ENCODE measurements at places on chromosomes 1 and 21.

DNA sequence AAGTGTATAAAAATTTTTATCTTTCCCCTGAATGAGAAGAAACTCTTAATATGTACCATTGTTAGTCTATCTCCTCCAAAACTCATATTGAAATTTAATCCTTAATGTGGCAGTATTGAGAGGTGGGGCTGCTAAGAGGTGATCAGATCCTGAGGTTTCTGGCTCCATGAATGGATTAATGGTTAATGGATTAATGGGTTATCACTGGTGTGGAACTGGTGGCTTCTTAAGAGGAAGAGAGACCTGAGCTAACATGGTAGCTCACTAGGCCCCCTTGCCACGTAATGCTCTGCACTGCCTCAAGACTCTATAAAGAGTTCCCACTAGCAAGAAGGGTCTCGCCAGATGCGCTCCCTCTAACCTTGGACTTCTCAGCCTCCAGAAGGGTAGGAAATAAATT is 70.6 kb upstream of the ZBTB18 start:
- DNase-seq: no peak

DNA sequence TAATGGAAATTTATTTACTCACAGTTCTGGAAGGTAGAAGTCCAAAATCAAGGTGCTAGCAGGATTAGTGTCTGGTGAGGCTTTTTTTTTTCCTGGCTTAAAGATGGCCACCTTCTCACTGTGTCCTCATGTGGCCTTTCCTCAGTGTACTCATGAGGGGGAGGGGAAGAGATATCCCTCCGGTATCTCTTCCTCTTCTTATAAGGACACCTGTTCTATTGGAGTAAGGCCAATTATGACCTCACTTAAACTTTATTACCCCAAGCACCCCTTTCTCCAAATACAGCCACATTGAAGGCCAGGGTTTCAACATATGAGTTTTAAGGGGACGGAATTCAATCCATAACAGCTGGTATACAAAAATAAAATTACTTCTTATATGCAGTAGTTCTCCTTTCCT is 203.7 kb upstream of the C1orf87 start:
- no peak for DNase-seq

GRCh38 chr1:11735531-11735853 is 444 bp upstream of the AGTRAP start:
- no peak for DNase-seq

GRCh38 chr1:150142083-150142482 is 7.6 kb upstream of the PLEKHO1 start:
- DNase-seq: no peak

- DNase-seq: no peak
Measured at GRCh38 chr1:66210635-66211244, 323.2 kb upstream of the SGIP1 start.

DNA sequence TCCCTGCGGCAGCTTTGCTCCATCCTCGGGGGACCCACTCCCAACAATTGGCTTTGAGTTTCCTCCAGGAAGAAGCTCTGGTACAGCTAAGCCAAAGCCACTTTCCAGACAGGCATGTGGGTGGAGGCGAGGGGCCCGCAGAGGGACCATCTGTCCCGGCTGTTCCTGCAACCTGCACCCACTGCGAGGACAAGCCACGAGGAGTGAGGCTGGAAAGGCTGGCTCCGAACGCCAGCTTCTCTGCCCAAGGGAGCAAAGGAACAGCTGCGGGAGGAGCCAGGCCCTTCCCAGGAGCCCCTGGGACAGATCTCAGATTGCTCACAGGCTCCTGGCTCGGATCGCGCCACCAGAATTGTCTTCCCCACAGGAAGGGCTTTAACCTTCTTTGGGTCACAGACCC is 28.3 kb upstream of the PEF1 start:
- no peak for DNase-seq

- DNase-seq: no peak
Measured at GRCh38 chr1:1020000-1020404, at the start of gene AGRN. AGRN (plus strand) TSS chr1:1020120; CDS start chr1:1020173, 53 bp downstream.

DNA sequence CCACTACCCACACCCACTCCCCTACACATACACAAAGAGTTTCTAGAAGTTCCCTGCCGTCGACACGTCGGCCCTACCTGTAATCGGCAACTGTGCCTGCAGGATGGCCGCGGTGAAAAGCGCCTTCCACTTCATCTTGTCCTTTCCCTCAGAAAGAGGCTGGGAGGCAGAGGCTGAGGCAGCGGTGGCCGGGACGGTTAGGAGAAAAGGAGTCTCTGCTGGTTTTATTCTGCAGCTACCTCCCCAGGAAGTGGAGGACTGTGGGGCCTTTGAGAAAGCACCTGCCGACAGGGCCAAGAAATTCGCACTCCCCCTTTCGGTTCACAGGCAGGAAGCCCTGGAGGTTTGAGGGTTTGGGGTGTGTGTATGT is at the start of gene CD247:
TSS of gene CD247 (minus strand) at position 199 of the 370 bp plus-strand sequence. CDS start at position 135, 64 bp downstream.
- DNase-seq: peak; percentile 77

- DNase-seq: no peak
Measured at GRCh38 chr1:55636696-55637095, 421.5 kb upstream of the USP24 start.

GRCh38 chr1:182175361-182175931 is 113.9 kb upstream of the ZNF648 start:
- DNase-seq: no peak

GRCh38 chr1:16208270-16208987 is 4.0 kb downstream of the ARHGEF19 start:
- DNase-seq: no peak

GRCh38 chr21:31604591-31605190 is 54.8 kb upstream of the SOD1 start:
- DNase-seq: peak; percentile 59

GRCh38 chr1:209497729-209498128 is 85.8 kb upstream of the CAMK1G start:
- DNase-seq: no peak

GRCh38 chr1:8423692-8424538 is 106.0 kb downstream of the SLC45A1 start:
- peak; percentile 67 for DNase-seq

DNA sequence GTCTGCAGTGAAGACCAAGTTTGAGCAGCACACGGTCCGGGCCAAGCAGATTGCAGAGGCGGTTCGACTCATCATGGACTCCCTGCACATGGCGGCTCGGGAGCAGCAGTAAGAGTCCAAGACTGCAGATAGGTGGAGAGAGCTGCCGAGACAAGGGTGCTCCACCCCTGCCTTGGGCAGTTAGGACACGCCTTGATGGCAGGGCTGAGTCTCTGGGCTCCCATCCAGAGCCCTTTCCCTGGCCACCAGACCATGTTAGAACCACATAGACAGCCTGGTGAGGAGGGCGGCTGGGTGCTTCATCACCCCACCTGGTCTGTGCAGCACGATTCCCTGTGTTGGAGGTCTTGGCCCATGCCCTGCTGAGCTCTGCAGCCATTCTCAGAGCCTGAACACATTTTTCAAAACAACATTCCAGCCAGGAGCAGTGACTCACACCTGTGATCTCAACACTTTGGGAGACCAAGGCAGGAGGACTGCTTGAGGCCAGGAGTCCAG is 17.3 kb upstream of the MIIP start:
- no peak for DNase-seq

- DNase-seq: no peak
Measured at GRCh38 chr1:248818505-248819374, 7.0 kb downstream of the SH3BP5L start.

- DNase-seq: no peak
Measured at GRCh38 chr21:46051821-46052675, 45.9 kb upstream of the COL6A2 start.

- no peak for DNase-seq
Measured at GRCh38 chr1:156801409-156802121, 15.1 kb downstream of the SH2D2A start.

GRCh38 chr21:42446531-42446930 is 42.8 kb downstream of the UBASH3A start:
- no peak for DNase-seq

DNA sequence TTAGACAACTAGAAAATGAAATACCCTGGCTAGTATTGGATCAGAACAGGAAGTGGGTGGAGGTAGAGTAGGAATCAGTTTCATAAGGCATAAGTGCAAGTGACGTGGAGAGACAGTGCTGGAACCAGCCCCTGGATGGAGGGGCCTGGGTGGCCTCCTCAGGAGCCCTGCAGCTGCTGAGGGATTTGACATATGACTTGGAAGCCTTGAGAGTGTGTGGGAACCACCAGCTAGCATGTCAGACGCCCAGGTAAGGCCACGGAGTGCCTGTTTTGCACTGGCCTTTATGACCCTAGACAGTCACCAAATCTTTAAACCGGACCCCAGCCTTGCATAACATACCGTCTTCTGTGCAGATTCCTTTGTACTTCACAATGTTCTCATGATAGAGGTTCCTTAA is 94.4 kb downstream of the RAVER2 start:
- no peak for DNase-seq

DNA sequence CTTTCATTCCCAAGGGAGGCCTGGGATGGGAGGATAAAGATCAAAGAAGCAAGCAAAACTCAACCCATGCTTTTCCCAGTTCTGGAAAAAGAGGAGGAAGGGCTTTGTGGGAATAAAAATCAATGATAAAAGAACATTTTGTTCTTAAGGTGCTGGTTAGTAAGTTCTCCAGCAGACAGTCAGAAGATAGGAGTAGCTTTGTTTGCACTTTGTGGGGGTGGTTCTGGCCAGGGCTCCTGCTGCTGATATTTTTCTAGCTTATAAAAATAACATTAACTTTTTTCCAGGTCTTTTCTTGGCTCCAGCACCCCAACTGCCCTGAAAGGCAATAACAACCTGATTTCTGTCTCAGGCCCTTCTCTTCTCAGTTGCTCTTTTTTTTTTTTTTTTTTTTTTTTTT is 220.0 kb downstream of the FGGY start:
- no peak for DNase-seq

- DNase-seq: no peak
Measured at GRCh38 chr1:77373702-77374101, 91.9 kb downstream of the AK5 start.

DNA sequence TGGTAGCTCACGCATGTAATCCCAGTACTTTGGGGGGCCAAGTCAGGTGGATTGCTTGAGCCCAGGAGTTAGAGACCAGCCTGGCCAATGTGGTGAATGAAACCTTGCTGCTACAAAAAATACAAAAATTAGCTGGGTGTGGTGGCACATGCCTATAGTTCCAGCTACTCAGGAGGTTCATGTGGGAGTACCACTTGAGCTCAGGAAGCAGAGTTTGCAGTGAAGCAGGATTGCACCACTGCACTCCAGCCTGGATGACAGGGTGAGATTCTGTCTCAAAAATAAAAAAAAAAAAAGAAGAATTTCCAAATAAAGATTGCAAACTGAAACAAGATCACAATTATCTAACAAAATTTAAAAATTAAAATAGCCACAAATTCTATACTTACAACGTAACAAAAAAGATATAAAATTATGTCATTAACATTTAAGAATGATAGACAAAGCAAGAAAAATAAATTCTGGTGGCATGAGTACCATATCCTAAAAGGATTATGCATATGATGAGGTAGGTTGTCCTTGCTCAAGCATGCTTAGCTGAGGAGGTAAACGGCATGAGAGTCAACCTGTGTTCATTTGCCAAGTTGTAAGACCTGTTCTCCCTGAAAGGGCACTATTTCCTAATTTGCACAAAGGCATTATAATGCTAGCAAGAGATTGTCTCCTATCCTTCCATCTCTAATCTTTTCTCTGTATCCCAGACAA is 20.2 kb downstream of the IPP start:
- DNase-seq: no peak

DNA sequence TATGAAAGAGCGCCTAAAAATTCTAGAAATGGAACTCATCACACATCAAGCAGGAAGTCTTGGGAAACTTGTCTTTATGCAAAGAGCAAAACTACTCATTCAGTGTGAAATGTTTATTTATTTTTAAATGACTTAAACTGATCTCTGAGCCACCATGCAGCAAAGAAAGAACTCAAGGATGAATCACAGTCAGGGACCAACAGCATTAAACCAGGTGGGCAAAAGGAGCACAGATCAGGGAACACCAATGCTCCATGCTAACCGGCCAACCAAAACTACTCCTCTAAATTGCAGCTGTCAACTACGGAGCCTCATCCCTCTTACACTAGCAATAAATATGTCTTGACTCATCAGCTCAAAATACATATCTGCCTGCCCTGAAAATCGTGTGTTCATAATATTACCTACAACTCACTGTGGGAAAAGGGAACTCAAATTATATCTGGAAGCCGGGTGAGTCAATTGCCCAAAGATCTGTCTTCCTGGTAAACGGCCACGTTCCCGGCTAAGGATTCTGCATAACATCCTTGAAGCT is 129.2 kb downstream of the PTPN14 start:
- DNase-seq: no peak

GRCh38 chr21:42149656-42150473 is 69.1 kb upstream of the ABCG1 start:
- no peak for DNase-seq

GRCh38 chr1:98133131-98133530 is 212.3 kb upstream of the DPYD start:
- DNase-seq: no peak

DNA sequence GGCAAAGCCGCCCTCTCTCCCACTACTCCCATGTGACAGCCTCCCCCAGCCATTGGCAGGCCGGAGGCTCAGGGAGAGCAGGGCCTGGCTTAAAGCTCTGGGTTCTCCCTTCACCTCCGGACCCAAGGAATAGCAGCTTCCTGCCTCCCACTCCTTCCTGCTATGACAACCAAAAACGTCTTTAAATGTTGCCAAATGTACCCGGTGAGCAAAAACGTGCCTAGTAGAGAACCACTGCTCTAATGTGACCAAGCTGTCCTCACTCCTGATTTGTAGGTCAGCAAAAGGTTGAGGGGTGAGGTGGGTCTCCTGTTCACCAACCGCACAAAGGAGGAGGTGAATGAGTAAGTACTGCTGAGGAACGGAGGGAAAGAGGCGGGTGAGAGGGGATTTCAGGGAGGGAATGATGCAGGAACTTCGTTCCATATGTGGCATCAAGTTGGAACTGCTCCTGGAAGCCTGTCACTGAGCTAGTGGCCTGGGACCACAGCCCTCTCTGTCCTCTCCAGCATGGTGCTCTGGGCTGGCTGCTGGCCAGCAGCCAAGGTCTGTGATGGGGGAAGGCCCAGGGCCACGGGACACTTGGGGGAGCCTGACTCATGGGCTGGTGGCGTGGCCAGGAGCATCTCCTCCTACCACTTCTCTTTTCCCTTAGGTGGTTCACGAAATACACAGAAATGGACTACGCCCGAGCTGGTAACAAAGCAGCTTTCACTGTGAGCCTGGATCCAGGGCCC is 5.7 kb downstream of the MRTO4 start:
- DNase-seq: no peak

GRCh38 chr1:61204528-61204927 is 122.2 kb downstream of the NFIA start:
- no peak for DNase-seq

- DNase-seq: no peak
Measured at GRCh38 chr1:58266242-58266641, 280.3 kb downstream of the OMA1 start.

- DNase-seq: no peak
Measured at GRCh38 chr1:227315629-227316346, 2.5 kb downstream of the CDC42BPA start.

- DNase-seq: no peak
Measured at GRCh38 chr1:24830680-24831272, 85.5 kb downstream of the CLIC4 start.

GRCh38 chr1:67540733-67541125 is 110.5 kb upstream of the SERBP1 start:
- DNase-seq: no peak

- DNase-seq: no peak
Measured at GRCh38 chr1:167641786-167642500, 11.9 kb downstream of the RCSD1 start.

GRCh38 chr1:8423269-8423691 is 105.4 kb downstream of the SLC45A1 start:
- peak; percentile 52 for DNase-seq
